ENCODE measurements at places on chromosomes 2 and 18.
A peak's percentile ranks its signal among the peaks of the same experiment; 100 is the strongest.

- peak; percentile 14 for DNase-seq
Measured at GRCh38 chr2:10444463-10444862, 3.7 kb downstream of the ODC1 start.

DNA sequence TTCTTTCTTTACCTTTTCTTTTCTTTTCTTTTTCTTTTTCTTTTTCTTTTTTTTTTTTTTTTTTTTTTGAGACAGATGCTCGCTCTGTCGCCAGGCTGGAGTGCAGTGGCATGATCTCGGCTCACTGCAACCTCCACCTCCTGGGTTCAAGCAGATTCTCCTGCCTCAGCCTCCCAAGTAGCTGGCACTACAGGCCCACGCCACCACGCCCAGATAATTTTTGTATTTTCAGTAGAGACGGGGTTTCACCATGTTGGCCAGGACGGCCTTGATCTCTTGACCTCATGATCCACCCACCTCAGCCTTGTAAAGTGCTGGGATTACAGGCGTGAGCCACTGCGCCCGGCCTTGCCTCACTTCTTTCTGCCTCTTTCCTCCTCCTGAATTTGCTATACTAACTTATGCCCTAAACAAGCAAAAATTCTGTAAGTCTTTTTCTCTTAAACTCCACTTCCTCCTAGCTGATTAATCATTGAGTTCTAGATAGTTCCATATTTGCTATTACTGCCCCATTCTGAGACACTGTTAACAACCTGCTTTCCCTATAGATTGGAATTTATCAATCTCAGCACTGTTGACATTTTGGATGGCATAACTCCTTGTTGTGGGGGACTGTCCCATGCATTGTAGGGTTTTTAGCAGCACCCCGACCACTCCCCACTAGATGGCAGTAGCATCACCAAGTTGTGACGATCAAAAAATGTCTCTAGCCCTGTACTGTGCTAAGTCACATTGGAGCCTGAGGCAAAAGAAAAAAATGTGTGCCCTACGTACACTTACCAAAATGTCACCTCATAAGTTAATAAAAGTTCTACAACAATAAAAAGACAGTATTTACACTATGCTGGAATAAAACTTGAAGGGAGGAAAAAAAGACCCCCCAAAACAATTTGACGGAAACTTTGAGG lies 16.4 kb upstream of the THADA start:
- DNase-seq = peak; percentile 76

DNA sequence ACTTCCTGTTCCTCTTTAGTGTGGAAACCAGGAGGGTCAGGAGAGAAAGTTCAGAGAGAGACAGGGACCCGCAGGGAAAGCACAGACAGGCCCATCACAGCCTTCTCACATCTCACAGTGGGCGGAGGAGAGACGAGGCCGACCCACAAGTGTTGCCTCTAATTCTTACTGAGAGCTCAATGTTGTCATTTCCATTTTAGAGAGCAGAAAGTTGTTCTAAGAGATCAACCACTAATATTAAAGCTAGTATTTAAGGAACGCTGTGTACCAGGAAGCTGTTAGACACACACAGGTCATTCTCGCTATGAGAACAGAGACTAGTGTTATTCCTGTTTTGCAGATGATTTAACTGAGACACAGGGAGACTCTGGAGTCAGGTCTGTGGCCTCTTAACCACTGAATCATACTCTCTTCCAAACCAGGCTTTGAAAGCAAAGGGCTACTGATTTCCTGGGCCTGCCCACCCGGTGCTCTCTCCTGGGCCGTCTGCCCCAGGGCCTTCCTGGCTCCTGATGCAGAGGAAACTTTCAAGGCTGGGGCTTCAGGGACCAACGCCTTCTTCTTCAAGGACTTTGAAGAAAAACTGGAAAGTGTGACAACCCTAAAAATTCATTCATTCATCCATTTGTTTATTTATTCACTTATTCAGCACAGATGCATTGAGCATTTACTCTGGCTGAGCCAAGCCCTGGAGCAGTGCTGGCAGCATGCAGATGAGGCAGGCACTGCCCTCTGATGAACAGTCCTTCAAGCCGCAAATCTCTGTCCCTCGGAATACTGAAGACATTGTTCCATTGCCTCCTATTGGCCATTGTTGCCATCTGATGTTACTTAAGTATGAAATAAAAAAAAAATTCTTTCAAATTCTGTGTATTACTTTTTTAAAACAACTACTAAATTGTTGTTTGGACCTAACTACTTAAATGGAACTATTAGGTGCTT lies 37.2 kb upstream of the BIN1 start:
- DNase-seq = peak; percentile 49

DNA sequence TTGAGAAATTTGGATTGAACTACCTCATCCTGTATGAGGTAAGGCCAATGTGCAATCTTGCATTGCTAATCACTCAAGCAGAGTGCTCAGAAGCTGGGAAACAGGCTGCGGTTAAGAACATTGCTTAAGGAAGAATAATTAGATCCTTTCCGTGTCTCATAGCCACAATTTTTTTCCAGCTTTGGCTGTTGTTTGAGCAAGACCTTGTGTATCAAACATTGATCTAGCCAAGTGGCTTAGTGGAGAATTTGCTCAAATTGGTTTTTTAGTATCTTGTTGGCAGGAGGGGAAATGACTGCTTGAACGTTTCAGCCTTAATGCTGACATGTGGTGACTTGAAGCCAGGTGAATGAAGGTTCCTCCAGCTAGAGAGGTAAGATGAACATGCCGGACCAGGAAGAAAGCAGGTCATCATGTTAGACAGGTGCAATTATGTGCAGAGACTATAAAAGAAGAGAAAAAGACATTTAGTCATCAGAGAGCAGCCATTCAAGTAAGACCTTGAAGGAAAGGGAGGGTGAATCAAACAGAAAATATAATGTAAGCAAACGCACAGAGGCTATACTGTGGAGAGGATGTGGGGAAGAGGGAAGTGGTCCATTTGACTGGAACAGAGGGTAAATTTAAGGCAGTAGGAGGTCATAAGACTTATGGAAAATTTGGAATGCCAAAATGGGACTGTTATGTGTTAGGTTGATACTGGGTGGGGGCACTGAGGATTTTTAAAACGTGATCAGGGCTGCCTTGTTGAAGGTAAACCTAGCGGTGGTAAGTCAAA lies 98.9 kb upstream of the CYP1B1 start:
- peak; percentile 98 for DNase-seq

DNA sequence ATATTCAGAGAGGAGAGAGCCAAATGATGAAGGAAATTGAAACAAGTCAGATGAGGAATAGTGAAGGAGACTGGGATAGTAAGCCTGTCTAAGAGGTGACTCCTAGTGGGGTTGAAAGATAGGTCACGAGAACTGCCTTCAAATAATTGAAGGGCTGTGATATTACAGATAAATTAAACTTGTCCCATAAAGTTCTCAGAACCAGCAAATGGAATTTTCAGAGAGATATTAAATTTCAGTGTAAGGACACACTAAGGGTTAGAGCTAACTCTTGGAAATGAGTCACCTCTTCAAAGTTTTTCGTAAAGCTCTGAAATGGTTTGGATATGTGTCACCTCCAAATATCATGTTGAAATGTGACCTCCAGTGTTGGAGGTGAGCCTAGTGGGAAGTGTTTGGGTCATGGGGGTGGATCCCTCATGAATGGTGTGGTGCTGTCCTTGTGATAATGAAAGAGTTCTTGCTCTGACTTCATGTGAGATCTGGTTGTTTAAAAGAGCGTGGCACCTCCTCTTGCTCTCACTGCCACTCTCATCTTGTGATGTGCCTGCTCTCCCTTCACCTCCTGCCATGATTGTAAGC lies 87.3 kb downstream of the BABAM2 start:
- DNase-seq = peak; percentile 96

- DNase-seq = no peak
Measured at GRCh38 chr18:46080156-46080555, 8.1 kb upstream of the PSTPIP2 start.

DNA sequence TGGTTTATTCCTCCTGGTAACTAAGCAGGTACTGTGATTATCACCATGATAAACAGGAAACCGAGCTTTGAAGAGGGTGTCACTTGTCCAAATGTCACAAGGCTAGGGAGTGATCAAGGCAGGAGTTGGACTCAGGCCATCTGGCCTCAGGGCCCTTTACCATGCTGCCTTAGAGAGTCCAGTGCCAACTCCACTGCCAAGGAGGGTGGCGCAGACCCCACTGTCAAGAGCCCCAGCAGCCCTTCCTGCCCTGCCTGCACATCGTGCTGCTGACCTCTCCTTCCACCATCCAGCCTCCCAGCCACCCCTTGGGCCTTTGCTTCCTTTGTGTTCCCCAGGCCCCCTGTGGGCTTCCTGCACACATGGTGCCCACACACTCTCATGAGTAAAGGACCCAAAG lies 48.3 kb downstream of the TNS1 start:
- no peak for DNase-seq

DNA sequence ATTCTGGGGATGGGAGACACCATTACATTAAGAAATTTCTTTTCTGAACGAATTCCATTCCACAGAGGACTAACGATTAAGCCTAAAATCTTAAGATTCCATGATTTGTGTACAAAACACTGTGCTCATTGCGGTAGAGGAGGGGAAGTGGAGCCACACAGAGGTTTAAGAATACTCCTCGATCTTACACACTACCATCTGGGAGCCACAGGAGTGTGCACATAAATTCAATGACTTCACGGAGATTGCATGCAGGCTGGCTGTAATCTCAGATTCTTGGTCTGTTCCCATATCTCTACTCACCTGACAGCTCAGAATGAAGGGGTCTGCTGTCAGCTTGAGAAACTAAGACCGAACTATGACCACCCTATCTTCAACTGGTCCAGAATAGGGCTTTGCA lies 762 bp downstream of the VPS4B start:
- no peak for DNase-seq

- no peak for DNase-seq
Measured at GRCh38 chr2:240168546-240169361, 28.3 kb upstream of the OTOS start.

DNA sequence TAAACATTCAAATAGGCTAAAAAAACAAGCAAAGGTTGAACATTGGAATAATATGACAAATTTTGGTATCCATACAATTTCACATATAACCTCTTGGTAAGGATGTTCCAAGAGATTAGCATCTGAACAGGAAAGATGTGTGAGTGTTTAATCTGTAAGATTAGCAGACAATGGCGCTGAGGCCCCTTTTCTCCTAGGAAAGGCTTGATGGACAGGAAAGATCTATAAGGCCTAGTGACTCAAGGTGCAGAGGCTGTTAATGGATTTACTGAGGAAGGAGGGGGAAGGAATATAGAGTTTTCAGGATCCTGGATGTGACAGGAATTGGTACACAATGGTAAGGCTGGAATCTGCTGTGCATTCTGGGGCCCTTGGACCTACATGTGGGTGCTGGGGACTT lies 48.1 kb upstream of the SMAD2 start:
- no peak for DNase-seq

DNA sequence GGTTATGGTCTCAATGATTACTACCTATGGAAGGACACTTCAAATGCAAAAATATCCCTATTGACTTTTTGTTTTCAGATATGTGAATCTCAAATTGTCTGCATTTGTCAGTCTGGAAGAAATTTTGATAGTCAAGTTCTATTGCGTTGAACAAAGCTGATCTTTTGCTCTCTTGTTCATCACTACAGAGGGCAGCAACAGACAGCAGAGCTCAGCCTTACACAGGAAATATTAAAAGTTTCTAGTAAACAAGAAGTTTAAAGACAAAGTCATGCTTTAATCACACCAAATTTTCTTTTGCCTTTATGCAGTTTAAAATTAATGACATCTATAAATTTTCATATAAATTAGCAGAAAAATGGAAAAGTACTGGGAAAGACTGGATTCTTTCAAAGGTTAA lies 617.5 kb downstream of the NR4A2 start:
- no peak for DNase-seq

- peak; percentile 15 for DNase-seq
Measured at GRCh38 chr2:54161660-54162424, 46.4 kb downstream of the ACYP2 start.

DNA sequence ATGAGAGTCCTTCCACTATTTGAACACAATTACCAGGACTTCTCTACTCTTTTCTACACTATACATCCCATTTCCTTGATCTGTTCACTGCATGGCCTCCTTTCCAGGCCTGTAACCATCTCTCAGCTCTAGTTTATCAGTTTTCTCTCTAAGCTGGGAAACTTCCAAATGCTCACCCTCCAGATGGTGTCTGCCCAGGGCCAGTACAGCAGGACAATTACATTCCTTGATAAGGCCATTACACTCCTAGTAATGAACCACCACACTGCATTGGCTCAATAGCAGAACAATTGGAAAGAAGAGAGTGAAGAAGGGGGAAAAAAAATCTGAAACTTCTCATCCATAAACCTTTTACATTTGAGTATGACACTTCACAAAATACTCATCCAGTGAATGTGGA lies 359.1 kb downstream of the ALK start:
- DNase-seq = peak; percentile 33

DNA sequence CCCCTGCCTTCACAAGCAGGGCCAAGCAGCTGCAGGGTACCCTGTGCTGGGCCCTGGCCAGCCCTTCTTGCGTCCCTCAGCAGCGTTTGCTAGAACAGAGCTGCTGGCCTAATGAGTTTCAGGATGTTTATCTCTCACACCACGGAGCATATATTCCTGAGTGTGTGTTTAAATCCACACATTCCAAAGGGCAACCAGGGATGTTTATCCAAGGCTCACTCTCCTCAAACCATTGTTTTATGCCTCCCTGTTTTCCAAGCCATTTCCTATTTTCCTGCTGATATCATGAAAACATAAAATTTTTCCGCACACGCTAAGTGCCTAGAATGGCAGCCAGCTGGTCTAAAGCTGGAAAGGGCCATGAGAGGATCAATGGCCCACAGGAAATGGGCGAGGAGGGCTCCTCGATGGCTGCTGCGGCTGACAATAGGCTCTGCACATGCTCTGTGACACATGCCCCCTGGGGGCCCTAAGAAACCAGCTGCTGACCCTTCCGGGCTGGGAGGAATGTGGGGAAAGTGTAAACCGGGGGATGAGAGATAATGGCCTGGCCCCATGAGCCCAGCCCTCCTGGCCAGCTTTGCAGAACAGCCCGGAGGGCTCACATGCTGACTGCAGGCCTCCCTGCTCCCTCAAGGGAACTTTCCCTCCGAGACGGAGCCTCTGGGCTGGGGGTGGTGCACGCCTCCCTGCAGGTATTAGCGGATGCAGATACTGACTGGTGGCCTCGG lies 194.0 kb downstream of the NDUFA10 start:
- DNase-seq = no peak

DNA sequence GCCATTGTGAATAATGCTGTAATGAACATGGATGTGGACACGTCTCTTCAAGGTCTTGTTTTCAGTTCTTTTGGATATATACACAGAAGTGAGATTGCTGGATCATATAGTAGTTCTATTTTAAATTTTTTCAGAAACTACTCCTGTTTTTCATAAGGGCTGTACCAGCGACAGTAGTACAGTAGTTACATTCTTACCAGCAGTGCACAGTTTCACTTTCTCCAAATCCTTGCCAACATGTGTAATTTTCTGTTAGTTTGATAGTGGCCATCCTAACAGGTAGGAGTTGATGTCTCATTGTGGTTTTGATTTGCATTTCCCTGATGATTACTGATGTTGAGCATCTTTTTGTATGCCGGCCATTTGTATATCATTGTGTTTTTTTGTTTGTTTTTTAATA lies 81.7 kb downstream of the EPC2 start:
- DNase-seq = no peak

GRCh38 chr18:50469380-50469781 lies 90.5 kb upstream of the MAPK4 start:
- DNase-seq = no peak
